RWPE2 (cell line): ENCODE measurements at places on chromosomes 11 and 22.
A peak's percentile ranks its signal among the peaks of the same experiment; 100 is the strongest.

DNA sequence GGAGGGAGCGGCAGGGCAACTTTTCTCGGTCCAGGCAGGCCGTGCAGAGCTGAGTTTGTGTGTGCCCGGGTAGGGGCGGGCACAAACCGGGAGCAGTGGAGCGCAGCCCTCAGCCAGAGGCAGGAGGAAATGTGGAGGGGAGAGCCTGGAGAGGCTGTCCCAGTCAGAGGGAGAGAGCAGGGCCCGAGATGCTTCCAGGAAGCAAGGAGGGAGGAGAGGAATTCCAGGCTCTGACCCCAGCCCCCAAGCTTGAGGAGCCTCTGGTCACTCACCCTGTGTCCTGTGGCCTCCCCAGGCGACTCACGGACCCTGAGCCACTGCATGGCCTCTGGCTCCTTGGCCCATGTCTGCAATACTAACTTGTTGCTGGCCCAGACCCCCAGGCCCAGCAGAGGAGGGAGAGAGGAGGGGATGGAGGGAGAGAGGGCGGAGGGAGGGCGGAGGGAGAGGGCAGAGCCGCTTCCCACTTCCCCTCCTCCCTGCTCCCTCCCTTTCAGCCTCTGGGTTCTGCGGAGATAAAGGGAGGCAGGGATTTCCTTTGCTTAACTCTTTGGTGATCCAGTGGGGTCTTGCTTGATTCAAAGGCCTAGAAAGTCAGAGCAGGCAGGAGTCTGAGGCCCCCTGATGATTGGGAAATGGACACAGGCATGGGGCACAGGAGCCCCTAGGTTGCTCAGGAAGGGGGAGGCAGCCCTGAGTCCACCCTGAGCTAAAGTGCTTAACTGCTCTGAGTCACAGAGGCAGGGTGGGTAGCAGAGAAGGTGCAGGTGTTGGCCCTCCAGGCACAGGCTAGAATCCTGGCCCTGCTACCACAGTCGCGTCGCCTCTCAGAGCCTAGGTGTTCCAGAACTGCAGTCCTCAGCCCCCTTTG, at the start of gene C1QTNF6:
C1QTNF6 (minus strand) TSS at position 357 of the 871 bp plus-strand sequence; CDS start at position 323, 34 bp downstream.
- DNase-seq, result peak; percentile 73

DNA sequence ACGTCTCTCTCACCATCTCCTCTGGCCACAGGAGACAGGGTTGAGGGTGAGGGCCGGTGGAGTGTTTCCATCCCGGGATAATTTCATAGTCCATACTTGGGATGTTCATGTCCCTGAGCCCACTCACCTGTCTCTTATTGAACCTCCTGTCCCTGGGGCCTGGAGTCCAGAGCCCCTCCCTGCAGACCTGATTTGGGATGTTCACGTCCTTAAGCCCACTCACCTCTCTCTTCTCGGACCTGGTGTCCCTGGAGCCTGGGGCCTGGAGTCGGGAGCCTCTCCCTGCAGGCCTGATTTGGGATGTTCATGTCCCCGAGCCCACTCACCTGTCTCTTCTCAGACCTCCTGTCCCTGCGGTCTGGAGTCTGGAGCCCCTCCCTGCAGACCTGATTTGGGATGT, 868.2 kb downstream of the BRD1 start:
- no peak for DNase-seq

GRCh38 chr22:18152519-18152918, 2.5 kb downstream of the USP18 start:
- no peak for DNase-seq

DNA sequence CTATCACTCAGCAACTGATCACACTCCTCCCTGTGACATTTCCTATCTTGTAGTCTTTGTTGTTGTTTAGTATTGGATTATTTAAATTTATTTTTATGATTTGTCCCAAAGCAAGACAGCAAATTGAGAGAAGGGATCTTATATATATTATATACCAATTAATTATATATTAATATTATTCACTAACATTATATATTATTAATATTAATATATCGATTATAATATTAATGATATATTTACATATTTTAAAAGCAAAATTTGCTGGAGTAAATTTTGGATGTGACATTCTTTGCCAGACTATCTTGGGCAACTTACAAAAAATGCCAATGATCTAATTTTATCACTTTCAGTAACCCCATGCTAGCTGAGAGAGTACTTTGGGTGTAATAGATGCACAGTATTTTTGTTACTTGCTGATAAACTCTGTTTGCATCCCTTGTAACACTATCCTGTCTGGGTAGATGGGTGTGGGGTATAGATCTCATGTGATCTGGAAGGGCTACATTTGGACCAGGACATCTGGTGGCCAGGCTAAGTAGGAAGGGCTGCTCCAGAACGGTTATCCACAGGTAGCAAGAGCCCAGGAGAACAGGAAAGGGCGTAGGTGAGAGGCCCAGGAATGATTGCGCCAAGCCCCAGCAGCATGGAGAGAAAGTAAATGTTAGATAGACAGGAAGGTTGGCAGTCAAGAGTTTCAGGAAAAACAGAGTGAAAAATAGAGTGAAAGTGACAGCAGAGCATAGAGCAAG, 608.6 kb upstream of the KIRREL3 start:
- no peak for DNase-seq

GRCh38 chr11:67344264-67344663, 9.1 kb downstream of the POLD4 start:
- DNase-seq, result no peak

DNA sequence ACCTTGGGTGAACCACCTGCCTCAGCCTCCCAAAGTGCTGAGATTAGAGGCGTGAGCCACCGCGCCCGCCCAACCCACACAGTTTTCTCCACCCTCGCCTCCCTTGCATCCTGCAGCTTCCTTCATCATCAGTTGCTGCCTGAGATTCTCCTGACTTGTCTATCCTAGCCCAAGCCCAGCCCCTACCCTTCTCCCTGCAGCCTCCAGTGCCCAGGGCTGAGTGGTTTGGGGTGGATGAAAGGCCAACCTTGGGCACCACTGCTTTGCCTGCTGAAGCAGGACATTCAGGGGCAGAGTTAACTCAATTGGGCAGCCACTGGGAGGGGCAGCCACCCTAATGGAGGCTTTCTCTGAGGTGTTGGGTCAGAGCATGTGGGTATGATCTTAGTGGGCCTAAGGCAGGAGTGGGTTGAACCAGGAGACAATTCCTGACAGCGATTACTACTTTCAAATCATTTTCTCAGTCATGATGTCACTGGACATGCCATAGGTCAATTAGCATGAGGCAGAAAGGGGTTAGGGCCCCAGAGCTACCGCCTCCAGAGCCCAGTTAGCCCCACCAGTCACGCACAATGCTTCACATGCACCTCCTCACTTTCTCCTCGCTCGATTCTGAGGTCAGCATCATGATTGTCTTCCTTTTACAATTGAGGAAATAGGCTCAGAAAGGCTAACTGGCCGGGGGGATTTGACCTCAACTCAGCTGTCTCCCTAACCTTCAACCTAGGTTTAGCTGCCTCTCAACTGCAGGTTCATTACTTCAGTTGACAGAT, 1.0 kb upstream of the FKBP2 start:
- no peak for DNase-seq

DNA sequence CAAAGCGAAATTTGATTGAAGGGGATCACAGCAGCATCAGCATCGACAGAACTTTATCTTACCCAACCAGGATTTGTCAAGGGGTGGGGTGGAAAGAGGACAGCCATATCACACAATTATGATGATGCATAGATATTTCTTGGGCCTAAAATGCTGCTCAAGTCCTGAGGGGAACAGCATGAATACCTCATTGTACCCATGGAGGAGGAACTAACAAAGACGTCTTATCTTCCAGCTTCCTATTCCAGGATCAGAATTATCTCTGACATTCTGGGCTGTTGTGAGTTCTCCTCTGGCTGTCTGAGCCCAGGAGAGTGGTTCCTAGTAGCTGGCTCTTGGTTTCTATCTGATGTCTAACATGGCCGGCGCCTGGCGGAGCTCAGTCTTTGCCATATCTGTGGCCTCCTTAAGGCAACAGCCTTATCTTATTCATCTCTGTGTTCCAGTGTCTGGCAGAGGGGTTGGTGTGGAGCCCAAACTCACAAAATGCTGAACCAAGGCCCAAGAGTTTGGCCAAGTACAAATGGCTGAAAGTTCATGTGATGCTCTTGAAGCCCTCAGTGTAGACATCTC, 68.2 kb upstream of the TIMP3 start:
- DNase-seq, result no peak

DNA sequence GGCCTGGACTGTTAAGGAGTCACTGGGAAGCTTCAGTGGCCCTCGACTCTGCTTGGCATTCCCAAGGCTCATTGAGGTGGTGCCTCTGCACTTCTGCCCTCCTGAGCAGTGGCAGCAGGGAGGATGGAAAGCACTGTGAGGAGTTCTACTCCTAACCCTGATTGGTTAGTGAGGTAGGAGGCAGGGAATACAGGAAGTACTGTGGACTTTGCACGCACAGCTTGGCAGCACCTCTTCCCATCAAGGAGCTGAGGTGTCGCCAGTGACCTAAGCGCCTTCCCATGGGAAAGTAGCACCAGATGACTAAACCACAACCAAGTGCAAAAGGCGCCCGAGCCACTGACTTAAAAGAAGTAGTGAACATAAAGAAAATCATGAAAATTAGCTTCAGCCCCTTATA, 152.5 kb upstream of the CADM1 start:
- DNase-seq, result no peak

DNA sequence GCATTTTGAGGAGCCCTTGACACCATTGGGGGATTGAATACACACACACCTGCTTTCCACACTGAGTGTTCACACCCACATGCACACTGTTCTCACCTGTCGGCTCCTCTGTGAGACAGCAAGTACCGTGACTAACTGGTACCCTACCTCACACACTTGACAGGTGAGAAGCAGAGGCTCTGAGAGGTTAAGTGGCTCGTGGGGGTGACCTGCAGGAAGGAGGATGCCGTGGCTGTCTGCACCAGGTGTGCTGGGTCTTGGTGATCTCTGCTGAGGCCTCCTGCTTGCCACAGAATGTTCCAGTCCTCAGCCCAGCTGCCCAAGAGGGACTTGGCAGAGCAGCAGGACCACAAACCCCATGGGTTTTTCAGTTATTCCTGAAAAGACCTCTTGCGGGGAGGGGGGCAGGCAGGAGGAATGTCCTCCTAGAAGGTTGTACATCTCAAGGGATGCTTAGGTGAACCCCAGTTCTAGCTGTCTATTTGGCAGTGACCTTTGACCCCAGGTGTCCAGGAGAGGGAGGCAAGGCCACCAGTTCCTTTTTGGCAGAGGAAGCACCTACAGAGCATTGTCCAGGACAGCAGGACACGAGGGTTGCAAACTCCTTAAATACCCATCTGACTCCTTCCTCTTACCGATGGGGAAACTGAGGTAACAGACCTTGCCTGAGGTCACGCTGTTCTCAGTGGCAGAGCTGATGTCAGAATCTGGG, 66.0 kb downstream of the SHISAL1 start:
- no peak for DNase-seq

GRCh38 chr22:36204001-36204631, 2.5 kb upstream of the APOL4 start:
- DNase-seq, result no peak

- DNase-seq, result no peak
These were observed 585 bp downstream of the NF2 start for GRCh38 chr22:29604076-29604360.

- no peak for DNase-seq
These were observed 10.7 kb downstream of the CD6 start for GRCh38 chr11:60982184-60982583.

DNA sequence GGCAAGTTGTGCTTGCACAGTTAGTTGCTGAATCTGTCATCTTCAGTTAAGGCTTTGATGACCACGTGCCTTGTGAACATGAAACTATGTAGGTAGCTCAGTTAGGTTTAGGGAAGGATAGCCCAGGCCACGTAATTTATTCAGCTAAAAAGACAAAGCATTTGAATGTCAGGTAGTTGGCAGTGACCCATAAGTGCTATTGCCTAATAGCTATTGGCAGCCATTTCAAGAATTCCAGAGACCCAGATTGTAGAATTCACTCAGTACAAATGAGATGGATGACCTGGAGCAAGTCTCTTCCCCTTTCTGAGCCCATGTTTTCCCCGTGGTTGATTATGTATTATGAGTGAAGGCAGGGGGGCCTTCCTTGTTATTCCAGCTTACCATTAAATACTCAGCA, 265.3 kb upstream of the ANO5 start:
- no peak for DNase-seq

DNA sequence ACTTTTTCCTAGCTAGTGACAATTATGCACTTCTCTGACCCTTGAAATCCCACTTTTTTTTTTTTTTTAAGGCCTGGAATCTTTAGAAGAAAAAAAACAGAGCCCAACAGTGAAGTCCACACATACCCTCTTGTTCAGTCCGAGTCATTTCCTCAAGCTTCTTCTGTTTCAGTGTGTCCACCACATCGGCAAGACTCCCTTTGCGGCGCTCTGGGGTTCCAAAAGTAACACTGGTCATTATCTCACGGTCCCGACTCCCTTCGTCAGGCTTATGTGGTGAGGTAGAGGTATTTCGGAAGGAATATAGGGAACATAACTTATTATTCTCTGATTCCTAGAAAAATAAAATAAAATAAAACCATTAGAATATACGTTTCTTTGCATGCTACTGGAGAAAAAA, 38.0 kb downstream of the SOX6 start:
- no peak for DNase-seq

- no peak for DNase-seq
These were observed 2.5 kb upstream of the FAM83F start for GRCh38 chr22:39992088-39992826.

- DNase-seq, result no peak
These were observed 93.8 kb downstream of the MIAT start for GRCh38 chr22:26751217-26751616.

GRCh38 chr11:2355000-2355644, 22.0 kb upstream of the CD81 start:
- DNase-seq, result no peak

DNA sequence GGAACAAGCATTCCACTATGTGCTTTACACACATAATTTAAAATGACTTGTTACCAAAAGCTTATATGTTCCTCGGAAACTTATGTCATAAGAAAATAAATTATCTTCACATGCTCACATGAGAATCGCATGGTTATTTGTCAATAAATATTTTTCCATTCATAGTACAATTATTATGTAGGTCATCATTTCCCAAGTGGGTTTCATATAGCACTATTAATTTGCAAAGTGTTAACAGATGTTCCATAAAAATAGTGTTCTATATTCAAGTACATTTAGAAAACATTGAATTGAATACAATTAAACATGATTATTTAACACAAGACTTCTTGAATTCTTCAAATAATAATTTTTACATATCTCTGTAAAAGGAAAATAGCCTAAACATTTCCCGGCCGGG, 23.9 kb downstream of the LRRC4C start:
- DNase-seq, result no peak
